Amniotic stem cell (primary cell): ENCODE measurements at places on chromosomes 2 and 18.
A peak's percentile ranks its signal among the peaks of the same experiment; 100 is the strongest.

DNA sequence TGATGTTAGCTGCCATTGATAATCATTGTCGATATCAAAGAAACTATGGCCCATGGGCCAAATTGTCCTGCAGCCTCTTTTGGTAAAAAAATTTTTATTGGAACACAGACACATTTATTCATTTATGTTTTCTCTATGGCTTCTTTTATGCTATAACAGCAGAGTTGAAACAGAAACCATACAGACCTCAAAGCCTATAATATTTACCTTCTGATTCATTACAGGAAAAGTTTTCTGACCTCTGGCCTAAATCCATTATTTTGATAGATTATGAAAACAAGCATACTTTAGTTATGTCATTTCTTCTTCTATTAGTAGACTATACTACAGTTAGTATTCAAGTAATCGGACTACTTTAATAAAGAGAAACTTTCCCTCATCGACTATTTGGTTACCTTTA lies 349.7 kb upstream of the GALNT5 start:
- DNase-seq, result no peak

DNA sequence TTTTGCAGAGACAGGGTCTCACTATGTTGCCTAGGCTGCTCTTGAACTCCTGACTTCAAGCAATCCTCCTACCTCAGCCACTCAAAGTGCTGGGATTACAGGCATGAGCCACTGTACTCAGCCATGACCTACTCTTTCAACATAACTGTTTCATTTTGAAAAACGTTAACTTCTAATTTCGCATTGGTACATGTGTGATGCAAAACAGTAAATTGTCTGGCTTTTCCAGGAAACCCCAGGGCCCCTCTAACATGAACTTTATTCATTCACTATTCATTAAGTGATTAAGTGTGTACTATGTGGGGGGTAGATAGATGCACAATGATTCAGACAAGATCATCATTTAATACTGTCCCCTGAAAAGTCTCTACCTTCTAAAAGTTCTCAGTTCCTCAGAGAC lies 364.9 kb downstream of the SS18 start:
- DNase-seq, result no peak

DNA sequence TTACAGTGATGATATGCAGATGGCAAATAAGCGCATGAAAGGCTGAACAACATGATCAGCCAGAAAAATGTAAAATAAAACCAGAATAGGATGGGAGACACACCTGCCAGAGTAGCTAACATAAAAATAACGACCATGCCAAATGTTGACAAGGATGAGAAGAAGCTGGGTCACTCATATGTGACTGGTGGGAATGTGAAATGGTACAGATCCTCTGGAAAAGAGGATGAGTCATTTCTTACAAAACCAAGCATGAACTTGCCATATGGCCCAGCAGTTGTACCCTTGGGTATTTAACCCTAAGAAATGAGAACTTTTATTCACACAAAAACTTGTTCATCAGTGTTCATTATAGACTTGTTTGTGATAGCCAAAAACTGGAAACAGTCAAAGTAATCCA lies 143.8 kb downstream of the SH3BP4 start:
- DNase-seq, result no peak

GRCh38 chr2:28635191-28635611 lies 116.4 kb upstream of the PPP1CB start:
- DNase-seq, result no peak

GRCh38 chr18:58671632-58672564 lies 633 bp downstream of the MALT1 start:
- no peak for DNase-seq

- no peak for DNase-seq
Observed at GRCh38 chr2:48112911-48113680, 206.8 kb upstream of the FBXO11 start.

DNA sequence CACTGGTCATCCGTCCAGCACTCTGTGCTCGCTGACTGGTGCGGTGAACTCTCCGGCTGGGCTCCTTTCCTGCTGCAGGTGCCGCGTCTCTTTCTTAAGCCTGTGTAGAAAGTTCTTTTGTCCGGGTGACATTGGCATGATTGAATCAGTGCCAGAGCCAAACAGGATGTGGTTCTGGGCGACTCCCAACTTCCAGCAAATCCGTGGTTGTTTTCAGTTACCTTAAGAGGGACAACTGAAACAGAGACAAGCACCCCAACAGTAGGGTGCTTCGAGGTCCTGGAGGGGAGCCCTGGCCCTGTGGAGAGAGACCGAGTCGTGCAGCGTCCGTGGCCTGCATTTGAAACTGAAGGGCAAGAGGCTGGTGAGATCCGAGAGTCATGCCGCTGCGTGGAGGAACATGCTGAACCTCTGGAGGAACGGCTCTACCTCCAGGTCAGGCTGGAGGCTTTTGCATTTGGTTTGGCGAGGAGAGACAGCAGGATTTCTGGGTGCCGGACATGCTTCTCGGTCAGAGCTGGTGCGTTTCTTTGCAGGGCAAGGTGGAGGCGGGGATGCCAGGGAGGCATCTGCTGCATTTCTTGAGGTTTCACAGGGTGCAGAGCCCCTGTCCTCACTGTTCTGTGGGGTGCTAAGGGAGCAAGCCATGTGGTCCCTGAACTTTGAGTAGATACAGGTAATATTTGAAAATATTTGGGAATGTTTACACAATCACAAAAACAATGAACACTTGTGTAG lies 26.8 kb downstream of the SH3BP4 start:
- DNase-seq, result no peak

GRCh38 chr2:119744335-119744939 lies 15.3 kb upstream of the PTPN4 start:
- no peak for DNase-seq

DNA sequence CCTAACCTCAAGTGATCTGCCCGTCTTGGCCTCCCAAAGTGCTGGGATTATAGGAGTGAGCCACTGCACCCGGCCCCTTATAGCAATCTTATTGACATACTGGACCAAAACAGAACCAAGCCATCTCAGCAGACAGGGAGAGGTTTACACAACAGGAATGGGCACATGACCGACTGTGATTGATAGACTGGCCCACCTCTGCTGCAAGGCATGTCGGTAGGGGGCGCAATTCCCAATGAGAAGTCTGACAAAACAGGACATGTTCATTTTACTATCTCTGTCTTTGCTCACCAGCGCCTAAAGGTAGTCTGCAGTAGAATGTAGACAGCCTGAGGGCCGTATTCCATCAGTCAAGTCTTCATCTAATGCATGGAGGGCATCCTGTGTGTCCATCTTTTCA lies 2.0 kb downstream of the LYPD6B start:
- DNase-seq, result no peak

- no peak for DNase-seq
Observed at GRCh38 chr2:191942090-191942738, 95.3 kb upstream of the CAVIN2 start.

DNA sequence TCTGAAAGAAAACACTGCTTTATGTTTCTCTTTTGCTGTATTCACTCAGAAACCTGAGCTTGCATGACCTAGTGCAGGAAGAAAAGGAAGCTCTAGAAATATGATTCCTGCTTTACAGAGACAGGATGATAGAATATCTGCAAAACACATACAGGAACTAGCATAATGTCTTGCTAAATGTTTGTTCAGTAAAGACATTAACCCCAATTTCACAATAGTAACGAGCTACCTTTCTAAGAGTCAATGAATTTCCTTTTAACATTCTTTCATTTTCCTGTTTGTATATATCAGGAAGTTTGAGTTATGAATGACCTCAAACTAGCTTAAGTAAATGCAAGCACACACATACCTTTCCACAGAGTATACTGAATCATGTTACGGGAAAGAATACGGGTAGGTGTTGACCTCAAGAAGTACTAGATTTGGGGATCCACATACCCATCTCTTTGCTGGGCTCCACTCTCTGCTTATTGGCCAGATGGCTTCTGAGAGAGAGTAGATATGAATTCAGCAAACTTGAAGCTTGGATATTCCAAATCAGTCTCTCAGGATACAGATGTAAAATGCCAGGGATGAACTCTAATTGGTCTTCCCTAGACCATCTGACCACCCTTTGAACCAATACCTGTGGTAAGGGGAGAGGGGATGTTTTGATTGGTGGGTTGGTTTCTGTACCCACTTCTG lies 18.2 kb upstream of the ACSL3 start:
- no peak for DNase-seq

- no peak for DNase-seq
Observed at GRCh38 chr2:235679471-235679870, 185.6 kb downstream of the AGAP1 start.

DNA sequence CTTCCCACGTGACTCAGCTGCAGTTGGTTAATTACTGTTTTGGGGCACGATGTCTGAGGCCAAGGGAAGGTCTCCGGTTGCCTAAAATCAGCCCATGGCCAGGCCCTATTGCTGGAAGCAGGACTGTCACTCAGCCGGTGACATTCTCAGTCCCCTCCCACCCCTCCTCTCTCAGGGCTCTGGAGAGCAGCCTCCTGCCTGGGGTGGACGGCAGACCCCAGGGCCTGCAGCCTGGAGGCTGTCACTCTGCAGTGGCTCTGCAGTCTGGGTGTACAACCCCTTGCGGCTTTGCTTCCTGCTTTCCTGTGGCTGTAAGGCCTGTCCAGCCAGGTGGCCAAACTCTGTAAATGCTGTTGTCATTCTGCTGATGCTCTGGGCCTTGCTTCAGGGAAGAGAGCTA lies 32.8 kb downstream of the ZBTB7C start:
- DNase-seq, result no peak

GRCh38 chr2:209988010-209988409 lies 14.4 kb upstream of the RPE start:
- DNase-seq, result no peak

- DNase-seq, result no peak
Observed at GRCh38 chr2:138334323-138334722, 167.2 kb upstream of the SPOPL start.

- DNase-seq, result no peak
Observed at GRCh38 chr2:197934934-197935289, 130.5 kb downstream of the PLCL1 start.

- no peak for DNase-seq
Observed at GRCh38 chr18:35497027-35497369, 762 bp downstream of the INO80C start.

DNA sequence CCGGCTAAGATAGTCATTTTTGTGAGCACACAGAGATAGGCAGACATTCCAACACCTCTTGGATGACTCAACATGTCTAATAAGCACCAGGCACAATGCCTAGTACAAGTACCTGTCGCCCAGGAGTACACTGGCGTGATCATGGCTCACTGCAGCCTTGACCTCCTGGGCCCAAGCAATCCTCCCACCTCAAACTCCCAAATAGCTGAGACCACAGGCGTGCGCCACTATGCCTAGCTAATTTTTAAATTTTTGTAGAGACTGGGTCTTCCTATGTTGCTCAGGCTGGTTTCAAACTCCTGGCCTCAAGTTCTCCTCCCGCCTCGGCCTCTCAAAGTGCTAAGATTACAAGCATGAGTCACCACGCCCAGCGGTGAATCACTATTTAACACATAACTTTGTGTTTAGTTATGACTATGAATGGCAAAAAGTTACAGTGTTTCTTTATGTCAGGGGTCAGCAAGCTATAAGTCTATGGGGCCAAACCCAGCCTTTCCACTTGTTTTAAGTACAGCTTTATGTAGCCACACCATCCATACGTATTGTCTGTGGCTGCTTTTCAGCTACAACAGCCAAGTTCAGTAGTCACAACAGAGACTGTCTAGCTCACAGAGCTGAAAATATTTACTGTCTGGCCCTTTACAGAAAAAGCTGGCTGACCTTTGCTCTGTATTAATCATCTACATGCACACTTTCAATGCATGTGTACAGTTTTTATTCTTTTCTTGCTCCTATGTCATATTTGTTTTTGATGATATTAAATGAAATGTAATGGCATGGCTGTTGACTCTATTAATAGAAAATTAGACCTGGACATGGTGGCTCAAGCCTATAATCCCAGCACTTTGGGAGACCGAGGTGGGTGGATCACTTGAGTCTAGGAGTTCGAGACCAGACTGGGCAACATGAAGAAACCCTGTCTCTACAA lies 18.7 kb downstream of the ORC2 start:
- peak; percentile 61 for DNase-seq

GRCh38 chr2:188444106-188444835 lies 152.6 kb downstream of the GULP1 start:
- no peak for DNase-seq

DNA sequence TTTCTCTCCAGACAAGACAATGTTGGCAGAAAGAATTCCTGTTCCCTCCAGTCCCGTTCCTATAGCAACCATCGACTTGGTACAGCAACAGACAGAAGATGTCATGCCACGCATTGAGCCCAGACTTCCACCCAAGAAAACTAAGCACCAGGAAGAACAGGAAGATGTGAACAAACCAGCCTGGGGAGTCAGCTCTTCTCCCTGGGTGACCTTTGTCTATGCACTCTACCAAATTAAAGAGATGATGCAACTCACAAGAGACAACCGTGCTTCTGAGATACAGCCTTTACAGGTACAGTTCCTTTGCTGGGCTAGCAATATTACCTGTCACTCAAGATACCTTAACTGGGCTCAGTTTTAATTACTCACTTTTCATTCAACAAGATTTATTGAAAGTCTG lies 37.1 kb downstream of the NEMP2 start:
- no peak for DNase-seq

DNA sequence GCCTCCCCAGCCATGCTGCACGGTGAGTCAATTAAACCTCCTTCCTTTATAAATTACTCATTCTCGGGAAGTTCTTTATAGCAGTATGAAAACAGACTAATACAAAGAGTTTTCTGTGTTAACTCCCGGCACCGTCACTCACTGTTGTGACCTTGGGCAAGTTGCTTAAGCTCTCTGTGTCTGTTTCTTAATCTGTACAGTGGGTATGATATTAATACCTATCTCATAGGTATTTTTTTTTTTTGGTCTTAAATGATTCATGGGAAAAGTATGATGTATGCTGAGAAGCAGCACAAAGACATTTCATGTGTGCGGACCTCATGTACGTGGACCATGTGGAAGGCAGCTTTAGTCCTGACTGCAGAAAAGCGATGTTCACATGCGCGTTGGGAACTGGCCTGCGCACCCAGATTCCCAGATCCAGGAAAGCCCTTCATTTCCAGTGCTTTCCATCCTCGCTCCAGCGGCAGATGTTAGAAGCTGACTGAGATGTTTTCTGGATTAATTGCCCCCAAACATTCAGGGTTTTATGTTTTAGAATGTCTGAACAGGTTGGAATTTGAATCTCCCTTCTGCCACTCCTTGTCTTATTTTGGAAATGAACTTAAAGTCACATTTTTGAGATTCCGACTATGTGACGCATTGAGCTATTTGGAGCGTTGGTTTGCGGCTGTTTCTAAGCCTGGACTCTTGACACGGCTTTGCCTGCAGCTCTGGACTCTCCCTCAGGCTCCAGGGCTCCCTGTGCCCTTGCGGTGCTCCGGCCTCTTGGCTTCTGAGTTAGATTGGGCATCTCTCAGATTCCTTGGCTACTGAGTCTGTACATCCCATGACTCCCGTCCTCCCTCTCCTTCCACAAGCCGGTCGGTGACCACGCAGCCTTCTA lies 61.4 kb downstream of the SLC4A3 start:
- no peak for DNase-seq

- DNase-seq, result peak; percentile 93
Observed at GRCh38 chr2:236642584-236643291, 73.1 kb downstream of the ACKR3 start.
